ENCODE measurements at places on chromosomes 6 and 20.

GRCh38 chr6:132814716-132815570 is 574 bp downstream of the RPS12 start:
- DNase-seq: peak; percentile 57

DNA sequence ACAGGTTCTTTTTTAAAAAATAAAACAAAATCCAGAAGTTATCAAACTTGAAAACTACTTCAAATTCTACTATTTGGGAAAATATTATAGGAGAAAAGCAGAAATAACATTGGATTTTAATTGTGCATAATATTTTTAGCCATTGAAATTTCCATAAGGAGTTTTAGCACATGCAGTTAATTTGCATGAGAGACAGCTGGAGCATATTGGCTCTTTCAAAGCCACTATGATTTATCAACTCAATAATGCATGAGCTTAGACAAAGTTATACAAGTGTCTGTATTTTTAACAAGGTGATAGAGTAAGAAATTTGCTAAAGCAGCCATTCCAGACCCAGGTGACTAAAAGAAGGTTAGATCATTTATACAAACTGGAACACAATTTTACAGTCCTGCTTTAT is 189.0 kb upstream of the TFAP2D start:
- no peak for DNase-seq

GRCh38 chr6:166476634-166477215 is 94.0 kb upstream of the MPC1 start:
- no peak for DNase-seq

DNA sequence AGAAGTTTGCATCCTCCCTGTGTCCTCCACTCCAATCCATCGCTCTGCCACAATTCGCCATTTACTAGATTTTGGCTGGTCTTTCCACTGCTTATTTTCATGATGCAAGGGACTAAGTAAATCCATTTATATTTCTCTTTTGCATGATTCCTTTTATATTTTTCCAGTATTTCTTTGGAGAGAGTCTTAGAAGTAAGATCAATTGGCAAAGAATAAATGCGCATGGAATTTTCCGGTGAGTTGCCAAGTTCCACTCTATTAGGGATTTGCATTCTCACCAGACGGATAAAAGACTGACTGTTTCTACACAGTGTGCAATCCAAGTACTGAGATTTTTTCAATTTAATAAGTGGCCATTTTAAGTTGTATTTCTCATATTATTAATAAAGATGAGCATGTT is 91.7 kb upstream of the PHACTR3 start:
- no peak for DNase-seq

- DNase-seq: no peak
Observed at GRCh38 chr6:56297022-56297989, 49.9 kb upstream of the COL21A1 start.

DNA sequence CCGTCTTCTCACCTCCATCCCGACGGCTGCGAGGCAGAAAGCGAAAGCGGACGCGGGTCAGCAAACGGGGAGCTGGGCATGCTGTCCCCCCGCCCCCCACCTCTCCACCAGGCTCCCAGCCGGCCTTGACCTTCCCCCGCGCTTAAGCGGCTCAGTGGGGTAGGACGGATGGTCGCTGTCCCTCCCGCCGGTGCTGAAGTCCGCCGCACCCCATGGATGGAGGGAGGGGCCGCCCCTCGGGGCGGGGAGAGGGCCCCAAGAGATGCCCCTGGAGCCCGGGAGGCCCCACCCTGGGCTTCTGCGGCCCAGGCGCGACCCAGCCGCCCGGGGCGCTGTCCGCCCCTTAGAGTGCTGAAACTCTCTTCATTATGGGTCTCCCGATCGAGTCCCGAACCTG is at the start of gene KCNB1:
Gene KCNB1, minus strand, starts transcription at position 48 of the 397 bp plus-strand sequence. CDS start 188 bp downstream, outside the sequence.
- DNase-seq: peak; percentile 34

DNA sequence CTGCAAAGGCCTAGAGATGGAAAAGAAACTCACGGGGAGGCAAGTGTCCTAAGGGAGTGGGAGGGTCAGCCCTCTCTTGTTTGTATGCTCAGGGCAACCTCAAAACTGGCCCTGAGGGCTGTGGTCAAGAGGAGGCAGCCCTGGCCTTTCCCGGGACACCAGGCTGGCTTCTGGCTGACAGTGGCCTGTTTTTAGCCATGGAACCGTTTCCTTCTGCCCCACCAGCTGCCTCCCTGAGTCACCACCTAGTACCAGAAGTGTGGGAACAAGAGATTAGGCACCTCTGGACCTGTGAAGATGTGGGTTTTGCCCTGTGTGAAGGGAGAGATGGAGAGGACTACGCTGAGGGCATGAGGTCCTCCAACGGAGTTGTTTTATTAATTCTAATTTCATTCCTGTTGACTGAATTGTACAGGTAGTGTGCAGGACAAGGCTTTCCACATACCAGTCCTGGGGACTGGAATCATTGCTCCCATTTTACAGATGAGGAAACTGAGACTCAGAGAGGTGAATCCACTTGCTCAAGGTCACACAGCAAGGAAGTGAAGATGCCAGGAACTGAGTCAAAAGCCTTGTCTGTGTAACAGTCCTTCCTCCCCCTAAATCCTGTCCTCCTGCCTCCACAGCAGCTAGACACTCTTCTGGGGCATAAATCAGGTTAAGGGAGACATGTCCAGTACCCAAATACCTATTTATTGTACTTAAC is 5.5 kb downstream of the FOXS1 start:
- no peak for DNase-seq

- DNase-seq: no peak
Observed at GRCh38 chr6:38160831-38161230, 341.3 kb downstream of the ZFAND3 start.

DNA sequence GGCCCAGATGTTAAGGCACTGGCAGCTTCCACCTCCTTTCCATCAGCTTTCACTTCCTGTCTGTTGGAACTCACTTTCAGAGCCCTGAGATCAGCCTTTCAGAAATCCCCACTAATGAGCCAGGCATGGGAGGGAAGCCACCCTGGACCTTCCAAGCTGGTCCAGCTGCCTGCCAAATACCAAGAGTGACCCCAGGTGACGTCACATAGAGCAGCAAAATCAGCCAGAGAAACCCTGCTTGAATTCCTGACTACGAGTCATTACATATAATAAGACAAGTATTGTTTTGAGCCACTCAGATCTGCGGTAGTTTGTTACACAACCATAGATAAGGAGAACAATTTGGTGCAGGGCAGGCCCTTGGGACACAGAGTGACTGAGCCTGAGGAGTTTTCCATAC is 556.0 kb upstream of the JAG1 start:
- no peak for DNase-seq

DNA sequence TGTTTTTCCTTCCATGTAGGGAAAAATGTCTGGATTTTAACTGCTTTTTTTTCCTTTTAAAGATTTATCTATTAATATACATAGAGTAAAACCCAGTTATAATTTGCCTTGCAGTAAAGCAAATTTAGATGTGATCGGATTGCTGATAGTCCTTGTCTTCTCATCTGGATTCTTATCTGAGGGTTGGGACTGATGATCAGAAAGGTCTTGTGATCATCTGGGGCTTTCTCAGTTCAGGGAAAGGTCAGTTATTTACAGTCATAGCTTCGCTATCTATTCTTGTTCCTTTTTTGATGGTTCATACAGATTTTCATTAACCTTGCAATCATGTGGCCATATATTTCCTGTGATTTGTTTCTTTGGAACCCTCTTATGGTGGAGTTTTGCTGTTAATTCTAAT is 63.8 kb upstream of the CLDN20 start:
- DNase-seq: no peak

DNA sequence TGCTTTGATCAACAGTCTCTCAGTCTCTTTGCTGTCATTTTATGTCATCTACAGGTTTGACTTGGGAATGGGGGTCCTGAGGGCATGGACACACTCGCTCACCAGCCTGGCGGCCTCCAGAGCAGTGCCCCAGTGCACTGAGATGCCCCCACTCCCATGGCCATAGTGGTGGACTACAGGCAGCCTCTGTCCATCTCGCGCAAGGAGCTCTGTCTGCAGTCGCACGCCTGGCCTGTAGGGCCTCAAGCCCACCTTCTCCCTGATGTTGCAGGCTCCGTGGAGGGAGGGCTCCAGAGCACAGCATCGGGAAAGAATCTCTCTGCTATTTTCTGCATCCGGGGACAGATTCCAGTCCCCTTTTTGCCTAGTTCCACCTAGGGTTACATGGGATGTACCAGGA is 22.6 kb downstream of the DDO start:
- no peak for DNase-seq

- no peak for DNase-seq
Observed at GRCh38 chr6:87722540-87723169, 20.6 kb upstream of the AKIRIN2 start.

- DNase-seq: no peak
Observed at GRCh38 chr20:14303651-14304050, 33.8 kb downstream of the FLRT3 start.

- DNase-seq: no peak
Observed at GRCh38 chr6:108804956-108805355, 43.3 kb upstream of the ARMC2 start.

DNA sequence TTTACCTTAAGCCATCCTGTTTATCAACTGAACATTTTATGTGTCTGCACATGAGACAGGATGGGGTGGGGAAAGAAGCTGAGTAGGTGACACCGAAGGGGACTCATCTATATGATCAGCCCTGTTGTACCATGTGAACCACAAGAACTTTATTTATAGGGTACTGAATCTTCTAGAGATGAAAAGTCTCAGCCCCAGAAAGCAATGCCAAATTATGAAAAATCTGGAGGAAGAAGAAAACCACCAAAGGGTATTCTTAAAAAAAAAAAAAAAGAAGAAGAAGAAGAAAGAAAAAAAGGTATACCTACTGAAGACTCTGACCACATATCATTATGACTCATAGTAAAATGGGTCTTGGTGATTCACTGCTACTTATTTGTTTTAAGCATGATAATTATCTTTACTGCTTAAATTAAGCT is 39.8 kb upstream of the HBS1L start:
- peak; percentile 58 for DNase-seq

GRCh38 chr6:27617700-27618689 is 145.1 kb upstream of the ZNF184 start:
- DNase-seq: peak; percentile 39
